ENCODE measurements at places on chromosomes 2 and 18.

DNA sequence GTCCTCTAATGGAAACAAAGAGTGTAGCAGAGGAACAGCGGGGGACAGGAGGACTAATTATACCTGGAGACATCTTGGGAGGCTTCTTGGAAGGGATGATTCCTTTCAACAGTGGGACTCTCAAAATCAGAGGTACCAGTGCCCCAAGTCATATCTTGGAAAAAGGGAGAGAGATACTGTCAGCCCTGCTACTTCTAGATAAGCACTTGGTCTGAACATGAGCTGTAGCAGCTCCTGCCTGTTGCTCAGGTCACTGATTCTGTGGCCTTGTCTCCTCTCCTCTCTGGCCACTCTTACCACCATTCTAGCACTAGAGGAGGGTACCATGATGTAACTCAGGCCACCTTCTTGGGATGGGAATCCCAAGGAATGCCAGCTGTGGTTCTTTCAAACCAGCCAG, 54.5 kb downstream of the MFSD6 start:
- DNase-seq = peak; percentile 64

DNA sequence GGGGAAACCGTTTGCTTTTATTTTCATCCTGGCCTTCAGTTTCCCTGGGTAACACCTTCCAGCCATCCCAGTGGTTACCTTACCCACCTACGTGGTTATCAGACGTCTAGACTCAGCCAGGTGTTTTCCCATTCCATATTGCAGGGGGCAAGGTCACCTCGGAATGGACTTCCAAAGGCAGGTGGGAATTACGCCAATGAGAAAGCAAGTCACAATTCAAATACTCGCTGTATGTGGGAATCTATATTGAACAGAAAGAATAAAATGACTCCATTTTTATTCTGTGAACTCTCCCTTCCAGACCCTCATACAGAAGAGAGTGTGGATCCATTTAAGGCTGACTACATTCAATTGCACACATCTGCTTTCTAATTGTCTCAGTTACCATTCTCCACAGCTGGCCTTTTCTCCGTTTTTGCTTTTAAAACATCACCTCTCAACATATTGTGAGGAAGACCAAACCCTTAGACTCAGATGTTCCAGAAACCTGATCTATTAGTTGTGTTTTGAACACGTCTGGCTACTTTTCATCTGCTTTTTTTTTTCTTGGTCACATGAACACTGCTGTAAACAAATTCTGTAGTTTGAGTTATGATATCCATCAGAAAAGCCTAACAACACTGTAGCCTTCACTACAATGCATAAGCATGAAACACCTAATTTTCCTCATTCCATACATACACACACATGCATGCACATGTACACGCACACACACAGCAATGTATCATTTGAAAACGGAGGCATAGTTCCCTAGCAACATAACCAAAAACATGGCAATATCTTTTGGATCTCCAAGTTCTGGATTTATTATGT, 59.8 kb downstream of the BCL2 start:
- DNase-seq = no peak

- peak; percentile 90 for DNase-seq
Observed at GRCh38 chr2:37711308-37711731, 39.9 kb upstream of the CDC42EP3 start.

GRCh38 chr2:160956243-160956802, 203.9 kb upstream of the TANK start:
- DNase-seq = no peak

GRCh38 chr2:119943058-119943457, 69.8 kb upstream of the EPB41L5 start:
- no peak for DNase-seq

DNA sequence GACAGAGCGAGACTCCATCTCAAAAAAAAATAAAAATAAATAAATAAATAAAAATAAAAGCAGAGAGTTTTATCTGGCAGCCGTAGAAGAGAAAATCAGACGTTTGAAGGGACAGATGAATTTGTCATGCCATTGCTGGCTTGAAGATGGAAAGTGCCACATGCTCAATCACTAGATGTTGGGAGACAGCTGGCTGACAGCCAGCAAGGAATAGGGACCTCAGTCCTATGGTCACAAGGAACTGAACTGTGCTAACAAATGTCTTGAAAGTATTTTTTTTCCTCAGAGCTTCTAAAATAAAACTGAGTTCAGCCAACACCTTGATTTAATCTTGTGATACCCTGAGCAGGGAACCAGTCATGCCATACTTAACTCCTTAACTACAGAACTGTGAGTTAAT, 65.4 kb downstream of the DTNA start:
- no peak for DNase-seq
